ENCODE measurements at places on chromosomes 12 and 14.

DNA sequence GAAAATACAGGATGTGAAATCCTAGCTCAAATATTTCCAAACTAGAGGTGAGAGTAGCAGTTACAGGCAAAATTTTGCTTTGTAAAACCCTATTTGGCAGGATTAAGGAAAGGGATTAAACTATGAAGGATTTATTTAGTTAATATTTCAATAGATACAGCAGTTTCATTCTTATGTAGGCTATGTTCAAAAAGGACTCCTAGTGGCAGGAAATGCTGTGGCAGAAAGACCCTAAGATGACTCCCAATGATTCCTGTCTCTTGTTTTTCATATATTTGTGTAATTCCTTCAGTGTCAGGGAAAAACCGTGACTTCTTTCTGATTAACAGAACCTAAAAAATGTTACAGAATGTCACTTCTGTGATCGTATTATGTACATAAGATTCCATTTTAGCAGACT lies 299.5 kb upstream of the RPL10L start:
- no peak for DNase-seq

DNA sequence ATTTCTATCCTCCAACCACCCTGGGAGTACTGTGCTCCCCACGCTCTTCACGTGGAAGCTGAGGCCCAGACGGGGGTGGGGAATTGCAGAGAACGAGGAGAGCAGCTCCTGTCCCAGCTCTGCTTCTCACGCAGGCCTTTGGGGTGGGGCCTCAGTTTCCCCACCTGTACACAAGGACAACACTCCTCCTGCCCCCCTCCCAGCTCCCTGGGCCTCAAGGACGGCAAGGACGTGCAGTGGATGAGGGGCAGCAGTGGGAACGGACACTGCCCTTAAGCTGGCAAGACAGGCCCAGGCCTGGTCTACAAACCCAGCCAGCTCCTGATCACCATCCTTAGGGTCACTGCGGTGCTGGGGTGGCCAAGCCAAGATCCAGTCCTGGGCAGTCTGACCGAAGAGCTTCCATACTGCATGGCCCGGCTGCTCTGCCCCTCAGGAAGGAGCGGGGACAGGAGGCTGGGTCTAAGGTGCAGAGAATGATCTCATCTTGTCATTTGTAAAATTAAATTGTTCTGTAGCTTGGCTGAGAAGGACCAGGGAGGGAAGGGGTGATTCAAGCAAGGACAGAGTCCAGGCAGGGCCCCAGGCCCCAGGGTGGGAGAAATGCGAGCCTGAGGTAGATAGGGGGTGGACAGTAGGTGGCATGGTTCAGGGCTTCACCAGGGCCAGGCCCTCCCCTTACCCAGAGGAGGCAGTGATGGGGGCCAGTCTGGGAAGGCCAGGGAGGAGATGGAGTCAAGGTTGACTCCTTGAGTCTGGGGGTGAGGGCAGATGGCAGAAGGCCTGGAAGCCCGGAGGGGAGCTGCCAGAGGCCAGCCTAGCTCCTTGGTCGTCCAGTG lies 1.3 kb upstream of the CLBA1 start:
- DNase-seq, result no peak

DNA sequence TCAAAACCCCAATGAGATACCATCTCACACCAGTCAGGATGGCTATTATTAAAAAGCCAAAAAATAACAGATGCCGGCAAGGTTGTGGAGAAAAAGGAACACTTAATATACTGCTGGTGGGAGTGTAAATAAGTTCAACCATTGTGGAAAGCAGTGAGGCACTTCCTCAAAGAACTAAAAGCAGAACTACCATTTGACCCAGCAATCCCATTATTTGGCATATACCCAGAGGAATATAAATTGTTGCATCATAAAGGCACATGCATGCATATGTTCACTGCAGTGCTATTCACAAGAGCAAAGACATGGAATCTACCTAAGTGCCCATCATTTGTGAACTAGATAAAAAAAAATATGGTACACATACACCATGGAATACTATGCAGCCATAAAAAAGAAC lies 59.9 kb downstream of the MGST1 start:
- DNase-seq, result no peak

DNA sequence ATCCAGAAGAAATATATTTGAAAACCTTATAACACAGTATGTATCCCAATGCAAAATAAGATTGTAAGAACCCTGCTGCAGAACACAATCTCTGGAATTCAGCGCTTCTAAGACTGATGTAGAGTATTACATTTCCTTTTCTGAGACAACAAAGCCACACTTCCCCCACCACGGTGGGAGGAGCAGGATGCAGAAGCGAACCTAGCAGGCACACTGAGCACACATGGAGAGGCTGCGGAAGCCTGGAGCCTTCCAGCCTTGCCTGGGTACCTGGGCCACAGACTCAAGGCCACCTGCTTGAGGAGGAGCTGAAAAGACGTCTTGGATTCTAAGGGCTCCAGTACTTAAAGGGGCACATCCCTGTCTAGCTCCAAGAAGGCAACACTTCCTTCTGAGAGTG lies 46.4 kb downstream of the TCHP start:
- no peak for DNase-seq

DNA sequence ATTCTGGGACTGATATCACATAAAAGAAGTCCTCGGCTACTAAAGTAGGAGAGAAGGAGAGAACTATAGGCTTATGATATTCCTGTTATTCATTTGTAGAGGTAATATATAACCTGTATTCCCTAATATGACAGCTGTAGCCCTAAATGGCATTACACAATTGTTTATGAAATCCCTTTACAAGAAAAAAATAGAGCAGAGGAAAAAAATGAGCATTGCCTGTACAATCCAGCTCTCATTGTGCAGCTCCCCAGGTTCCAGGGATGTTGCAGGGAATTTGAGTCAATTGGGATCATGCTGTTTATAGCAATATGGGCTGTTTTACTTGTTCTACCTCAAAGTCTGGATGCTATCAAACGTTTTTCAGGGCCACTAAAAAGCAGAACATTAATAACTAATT lies 173.1 kb downstream of the APAF1 start:
- no peak for DNase-seq

DNA sequence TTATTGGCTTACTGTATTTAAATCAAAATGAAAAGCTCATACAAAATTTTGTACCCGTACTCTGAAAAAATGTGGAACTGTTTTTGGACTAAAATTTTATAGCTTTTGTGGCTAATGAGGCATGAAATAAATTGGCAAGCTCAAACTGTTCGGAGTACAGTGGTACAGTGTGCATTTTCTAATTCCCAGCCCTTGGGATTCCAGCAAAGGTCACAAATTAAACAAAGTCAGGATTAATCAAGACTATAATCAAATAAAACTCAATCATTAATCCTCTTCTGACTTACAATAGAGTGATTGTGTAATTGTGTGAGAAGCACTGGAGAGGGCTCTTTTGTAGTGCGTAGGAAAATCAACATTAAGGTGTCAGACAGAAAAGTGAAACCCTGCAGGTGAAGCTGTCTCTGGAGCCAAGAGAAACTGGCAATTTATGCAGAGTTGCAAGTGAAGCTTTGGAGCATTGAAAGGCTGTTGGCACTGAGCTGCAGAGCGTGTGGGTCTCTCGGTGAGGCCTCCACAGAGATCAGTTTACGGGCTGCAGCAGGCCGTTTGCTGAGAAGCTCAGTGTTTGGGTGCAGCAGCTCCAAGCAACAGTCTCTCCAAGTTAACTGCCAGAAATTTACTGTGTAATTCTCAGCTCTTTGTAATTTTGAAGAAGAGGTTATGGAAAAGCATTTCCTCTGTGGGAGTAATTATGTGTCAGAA lies 275.9 kb downstream of the FBXL14 start:
- DNase-seq, result no peak

- DNase-seq, result no peak
Observed at GRCh38 chr12:53289891-53290290, 5.5 kb upstream of the PFDN5 start.

GRCh38 chr14:74506411-74506851 lies 12.9 kb downstream of the ISCA2 start:
- no peak for DNase-seq

DNA sequence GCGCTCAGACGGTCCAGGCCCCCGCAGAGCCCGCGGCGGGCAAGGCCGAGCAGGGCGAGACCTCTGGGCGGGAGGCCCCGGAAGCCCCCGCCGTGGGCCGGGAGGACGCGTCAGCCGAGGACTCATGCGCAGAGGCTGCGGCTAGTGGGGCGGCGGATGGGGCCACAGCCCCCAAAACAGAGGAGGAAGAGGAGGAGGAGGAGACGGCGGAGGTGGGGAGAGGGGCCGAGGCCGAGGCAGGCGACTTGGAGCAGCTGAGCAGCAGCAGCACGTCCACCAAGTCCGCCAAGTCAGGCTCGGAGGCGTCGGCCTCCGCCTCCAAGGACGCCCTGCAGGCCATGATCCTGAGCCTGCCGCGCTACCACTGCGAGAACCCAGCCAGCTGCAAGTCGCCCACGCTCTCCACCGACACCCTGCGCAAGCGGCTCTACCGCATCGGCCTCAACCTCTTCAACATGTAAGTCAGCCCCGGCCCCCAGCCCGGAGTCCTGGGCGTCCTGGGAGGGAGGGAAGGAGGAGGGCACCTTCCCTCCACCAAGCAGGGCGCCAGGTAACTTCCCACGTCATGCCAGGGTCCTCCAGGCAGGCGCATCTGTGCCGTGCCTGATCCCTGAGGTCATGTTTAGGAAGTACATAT lies 72.4 kb downstream of the IQSEC3 start:
- no peak for DNase-seq

DNA sequence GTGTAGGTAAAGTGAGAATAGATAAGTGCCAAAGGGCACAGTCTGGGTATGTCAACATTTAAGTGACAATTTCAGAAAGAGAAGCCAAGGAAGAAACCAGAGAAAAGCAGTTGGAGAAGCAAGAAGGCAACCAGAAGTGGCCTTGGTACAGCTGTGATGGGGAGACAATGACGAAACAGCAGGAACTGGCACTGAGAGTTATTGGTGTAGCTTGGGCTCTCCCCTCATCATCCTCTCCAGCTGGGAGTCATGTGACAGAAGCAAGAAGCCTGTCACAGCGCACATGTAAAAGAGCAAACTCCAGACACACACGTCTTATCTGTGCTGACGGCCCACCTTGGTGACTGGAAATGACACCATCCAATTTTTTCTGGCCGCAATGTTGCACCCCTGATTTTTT lies 203.3 kb upstream of the NUDT4 start:
- DNase-seq, result no peak

DNA sequence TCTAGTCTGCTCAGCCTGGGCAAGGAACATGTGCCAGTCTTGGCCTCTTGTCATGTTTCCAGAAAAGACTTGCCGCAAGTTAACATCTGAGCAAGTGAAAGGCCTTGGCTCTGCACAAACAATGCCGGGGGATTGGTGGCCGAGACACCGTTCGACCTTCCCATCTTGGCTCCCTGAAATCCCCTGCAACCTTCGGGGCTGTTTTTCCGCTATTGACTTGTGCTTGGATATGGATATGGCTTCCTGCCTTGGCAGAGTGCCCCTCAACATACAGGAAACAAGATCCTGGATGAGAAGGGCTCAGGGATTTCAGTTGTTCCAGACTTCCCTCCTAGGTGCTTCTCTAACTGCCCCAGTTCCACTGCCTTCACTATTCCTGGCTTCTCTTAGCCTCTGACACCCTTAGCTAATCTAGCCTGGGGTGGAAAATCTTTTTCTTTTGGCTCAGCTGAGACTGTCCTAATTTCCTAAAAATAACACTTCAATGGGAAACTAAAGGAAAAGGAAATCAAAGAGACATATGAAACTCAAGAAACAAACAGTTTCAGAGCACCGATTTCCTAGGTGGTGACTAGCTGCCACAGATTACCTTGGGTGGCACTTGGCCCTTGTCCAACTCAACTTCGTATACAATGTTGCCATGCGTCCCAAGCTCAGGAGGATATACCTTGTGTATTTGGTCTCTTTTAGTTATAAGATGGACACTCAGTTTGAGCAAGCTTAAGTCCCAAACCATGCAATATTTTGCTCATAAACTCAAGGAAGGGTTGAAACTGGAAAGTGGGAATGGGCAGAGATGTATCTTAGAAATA lies 33.9 kb downstream of the RDH12 start:
- DNase-seq, result no peak

All from amniotic stem cell (primary cell).